Stimulated activated CD8-positive, alpha-beta memory T cell treated with anti-CD3 and anti-CD28 coated beads, Interleukin-4, amount 100 ng/mL, for 1 hour (primary cell): ENCODE measurements at places on chromosomes 1 and 21.

DNA sequence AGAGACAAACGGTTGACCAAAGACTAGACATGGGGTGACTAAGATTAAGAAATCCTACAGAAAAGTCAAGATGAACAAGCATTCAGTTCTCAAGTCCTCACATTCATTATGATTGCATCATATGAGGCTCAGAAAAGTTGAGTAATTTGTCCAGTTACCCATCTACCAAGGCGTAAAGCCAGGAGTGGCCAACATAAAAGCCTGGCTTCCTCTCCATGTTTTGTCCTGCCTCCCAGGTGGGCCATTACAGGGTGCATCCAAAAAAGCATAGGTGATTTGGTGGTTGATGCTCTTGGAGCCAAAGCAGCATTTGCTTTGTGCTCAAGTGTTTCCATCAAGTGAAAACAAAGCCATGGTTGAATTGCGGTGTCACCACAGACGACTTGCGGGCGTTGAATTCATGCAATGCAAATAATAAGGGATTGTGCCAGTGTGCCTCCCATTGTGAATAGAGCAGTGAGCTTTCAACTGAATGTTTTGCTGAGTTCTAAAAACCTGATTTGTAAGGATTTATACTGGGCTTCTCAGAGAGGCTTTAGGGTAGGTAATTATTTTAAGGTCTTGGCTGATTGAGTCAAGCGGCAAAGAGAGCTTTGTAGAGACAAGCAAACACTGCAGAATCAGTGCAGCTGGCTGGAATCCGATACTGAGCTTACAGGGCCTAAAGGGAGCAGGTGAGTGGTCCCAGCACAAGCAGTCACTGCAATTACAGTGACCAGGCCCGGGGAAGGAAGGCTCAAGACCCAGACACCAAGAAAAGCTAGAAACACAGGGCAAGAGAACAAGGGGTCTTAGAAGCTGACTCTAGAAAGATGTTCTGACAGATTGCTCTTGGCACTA lies 54.1 kb downstream of the KCNJ15 start:
- no peak for DNase-seq

GRCh38 chr1:167512046-167512654 lies 6.2 kb downstream of the CD247 start:
- DNase-seq, result no peak

- DNase-seq, result no peak
Measured at GRCh38 chr1:233673261-233673946, 59.5 kb downstream of the KCNK1 start.

GRCh38 chr1:224198572-224198971 lies 15.5 kb downstream of the DEGS1 start:
- no peak for DNase-seq

- DNase-seq, result no peak
Measured at GRCh38 chr1:156956333-156956732, 35.9 kb downstream of the LRRC71 start.

DNA sequence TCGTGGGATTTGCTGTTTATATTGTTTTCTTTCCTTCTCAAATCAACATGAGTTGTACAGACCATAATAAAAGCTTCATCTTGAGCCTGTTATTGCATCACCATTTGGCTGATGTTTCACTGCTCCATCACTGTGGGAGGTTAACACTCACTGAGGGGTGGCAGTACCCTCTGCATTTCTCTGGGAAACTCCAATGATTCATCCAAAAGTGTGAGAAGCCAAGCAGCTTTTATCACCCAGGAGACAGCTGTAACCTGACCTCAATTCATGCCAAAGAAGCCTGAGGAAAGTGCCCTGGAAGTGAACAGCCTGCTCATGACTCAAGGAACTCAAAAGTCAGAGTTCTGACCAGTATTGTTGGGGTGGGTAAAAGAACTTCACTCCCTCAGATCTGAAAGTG lies 84.1 kb downstream of the GPR88 start:
- no peak for DNase-seq
